ENCODE measurements at places on chromosomes 11 and 22.
A peak's percentile ranks its signal among the peaks of the same experiment; 100 is the strongest.

DNA sequence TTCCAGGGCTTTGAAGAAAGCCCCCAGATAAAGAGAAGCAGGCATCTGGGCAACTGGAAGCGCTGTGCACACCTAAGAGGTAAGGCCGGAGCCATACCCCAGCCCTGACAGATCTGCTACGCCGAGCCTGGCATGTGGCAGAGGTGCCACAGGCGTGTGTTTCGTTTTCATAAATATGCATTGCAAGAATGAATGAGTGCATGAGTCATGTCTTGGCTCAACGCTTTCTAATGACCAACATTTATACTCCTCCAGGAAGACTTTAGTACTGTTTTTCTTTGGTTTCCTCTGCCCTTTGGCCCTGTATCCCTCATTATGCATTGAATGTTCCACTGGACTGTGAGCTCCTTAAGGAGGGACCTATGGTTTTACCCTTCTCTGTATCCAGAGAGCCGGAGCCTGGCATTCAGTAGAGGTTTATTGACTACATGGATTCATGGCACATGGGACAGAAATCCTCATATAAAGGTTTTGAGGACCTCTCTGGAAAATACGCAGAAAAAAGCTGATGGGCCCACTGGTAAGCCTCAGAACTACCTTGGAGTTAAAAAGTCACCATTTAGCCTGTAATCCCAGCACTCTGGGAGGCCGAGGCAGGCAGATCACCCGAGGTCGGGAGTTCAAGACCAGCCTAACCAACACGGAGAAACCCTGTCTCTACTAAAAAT is 38.9 kb upstream of the CSNK2A3 start:
- DNase-seq, result no peak
- H3K4me3 ChIP-seq, result no peak overlapping the region
- H3K36me3 ChIP-seq, result no peaks in the 10 kb centered on the region
- no peaks in the 10 kb centered on the region for H3K4me1 ChIP-seq

DNA sequence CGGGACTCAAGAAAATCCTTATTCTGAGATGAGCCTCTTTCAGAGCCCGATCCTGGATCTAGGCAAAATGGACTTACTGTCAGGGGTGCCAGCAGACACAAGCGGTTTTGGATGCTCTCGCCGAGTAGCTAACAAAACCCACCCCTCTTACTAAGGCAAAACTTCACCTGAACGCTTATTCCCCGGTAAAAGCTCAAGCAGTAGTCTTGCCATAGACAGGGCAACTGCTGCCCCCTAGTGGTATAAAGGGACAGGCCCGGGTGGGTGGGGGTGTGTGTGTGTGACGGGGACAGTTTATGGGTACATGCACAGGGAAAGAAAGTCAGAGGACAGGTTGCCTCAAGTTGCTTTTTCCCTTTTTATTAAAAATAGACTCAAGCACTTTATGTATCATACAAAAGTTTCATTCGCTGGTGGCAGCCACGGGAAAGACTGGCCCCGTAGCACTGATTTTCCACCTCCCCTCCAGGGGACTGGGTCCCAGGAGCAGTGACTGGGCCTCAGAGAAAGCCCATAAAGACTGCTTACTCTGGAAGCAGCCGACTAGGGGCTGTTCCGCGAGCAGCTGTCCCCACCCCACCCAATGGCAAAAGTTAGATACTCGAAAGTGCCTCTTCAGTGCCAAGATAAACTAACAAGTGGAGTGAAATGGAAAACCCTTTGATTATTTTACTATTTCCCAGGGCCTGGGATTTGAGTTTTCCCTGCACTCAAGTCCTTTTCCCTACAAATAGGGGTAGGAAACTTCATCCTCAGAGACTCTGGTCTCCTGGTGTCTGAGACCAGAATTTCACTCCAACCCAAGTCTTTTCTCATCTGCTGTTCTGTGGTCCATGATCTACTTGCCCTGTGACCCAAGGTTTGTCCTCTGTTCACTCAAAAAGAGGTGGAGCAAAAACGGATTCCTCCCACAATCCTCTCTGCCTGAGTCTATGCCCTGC is 4.7 kb downstream of the YPEL4 start:
- H3K36me3 ChIP-seq, result no peaks in the 10 kb centered on the region
- peaks cover 58% of the 10 kb centered on the region for H3K27me3 ChIP-seq
- peak; percentile 65 for DNase-seq
- peaks cover 40% of the 10 kb centered on the region for H3K4me1 ChIP-seq

DNA sequence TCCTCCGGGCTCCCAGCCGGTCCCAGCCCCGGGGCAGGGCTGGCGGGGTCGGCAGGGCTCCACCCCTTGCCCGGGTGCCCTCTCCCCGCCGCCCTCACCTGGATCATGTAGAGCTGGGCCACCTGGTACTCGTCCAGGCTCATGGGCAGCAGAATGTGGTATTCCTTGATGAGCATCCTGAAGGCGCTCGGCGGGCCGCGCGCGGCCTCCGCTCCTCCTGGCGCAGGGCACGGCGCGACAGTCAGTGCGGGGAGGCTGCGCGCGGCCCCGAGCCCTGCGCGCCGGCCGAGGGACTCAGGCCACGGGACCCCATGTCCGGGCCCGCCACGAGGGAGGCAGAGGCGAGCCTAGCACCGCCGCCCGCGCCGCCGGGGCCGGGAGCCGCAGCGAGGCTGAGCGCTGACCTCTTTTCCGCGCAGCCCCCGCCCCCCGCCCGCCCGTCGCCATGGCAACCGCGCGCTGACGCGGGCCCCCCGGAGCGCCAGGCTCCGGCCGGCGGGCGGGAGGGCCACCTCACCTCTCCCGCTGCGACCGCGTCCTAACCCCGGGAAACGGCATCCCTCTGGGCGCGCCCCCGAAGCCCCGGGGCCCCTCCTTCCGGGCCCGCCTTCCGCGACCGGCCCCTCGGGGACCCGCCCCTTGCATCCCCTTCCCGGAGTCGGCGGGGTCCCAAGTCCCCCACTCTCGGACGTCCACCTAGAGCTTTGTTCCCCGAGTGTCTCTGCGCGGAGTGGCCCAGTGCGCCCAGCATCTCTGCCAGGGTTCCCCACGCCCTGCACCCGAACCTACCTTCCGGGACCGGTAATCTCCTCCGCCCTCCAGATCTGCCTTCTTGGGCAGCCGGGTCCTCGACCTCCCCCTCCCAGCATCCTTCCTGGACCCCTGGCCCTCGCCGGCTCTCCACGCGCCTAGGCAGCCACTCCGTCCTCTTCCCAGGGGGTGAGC is 886 bp downstream of the PITPNM1 start:
- H3K4me1 ChIP-seq, result peaks cover 51% of the 10 kb centered on the region
- no peaks in the 10 kb centered on the region for H3K27me3 ChIP-seq
- peaks cover 48% of the 10 kb centered on the region for H3K36me3 ChIP-seq
- peak overlapping the region; percentile 90 for H3K4me3 ChIP-seq

DNA sequence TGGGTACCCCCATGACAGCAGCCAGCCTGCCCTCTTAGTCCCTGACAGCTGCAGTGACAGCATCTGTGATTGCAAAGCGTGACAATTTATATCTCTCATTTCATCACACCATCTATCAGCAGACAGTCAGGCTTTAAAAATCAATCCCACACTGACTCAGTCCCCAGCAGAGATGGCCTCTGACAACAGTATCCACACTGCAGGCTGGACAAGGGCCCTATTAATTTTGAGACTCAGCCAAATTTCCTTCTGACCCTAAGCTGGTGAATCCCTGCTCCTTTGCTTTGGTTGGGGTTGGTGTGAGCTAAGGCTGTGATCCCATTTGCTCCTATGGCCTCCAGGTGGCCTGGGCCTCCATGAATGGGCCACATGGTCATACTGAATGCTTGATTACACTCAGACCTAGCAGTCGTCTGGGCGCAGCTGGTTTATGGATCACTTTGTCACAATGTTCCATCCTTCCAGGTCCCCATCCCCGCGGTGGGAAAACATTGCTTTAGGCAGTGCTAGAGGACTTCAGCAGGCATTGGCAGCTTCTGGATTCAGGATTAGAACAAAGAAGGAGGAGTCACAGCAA is 68.2 kb upstream of the B3GAT1 start:
- H3K4me1 ChIP-seq, result no peaks in the 10 kb centered on the region
- peaks cover 11% of the 10 kb centered on the region for H3K27me3 ChIP-seq
- no peak for DNase-seq

DNA sequence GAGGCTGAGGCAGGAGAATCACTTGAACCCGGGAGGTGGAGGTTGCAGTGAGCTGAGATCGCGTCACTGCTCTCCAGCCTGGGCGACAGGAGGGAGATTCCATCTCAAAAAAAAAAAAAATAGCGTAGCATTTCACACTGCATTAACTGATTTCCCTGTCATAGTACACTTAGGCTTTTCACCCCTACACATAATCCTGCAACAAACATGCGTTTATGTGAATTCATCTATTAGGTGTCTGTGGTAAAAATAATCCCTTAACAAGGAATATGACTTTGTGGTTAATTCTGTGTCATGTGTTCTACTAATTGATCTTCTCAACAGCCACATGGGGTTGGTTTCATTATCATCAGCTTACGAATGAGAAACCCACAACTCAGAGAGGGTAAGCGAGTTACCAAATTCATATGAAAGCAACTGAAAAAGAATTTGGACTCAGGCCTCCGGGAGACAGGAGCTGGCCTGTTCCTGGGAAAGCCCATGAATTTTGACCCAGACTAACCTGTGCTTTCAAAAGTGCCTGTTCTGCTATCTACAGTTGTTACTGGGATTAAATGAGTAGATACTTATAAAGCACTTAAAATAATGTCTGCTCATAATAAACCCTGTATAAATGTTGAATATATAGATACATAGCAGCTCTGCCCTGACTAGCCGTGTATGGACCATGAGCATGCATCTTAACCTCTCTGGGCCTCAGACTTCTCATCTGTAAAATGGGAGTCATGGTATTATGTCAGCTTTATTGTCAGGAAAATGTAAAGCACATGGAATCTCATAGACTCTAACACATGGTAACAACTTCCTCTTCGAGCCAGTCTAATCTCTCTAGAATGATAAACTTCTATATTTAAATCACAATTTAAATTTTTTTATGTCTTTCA is 36.6 kb downstream of the KCNJ1 start:
- H3K27ac ChIP-seq, result peak overlapping the region; percentile 91
- H3K36me3 ChIP-seq, result peaks cover 4% of the 10 kb centered on the region
- H3K27me3 ChIP-seq, result no peaks in the 10 kb centered on the region
- H3K4me1 ChIP-seq, result peaks cover 71% of the 10 kb centered on the region

GRCh38 chr11:74680035-74680671 is 51.1 kb downstream of the CHRDL2 start:
- H3K4me3 ChIP-seq, result no peak overlapping the region
- no peak overlapping the region for H3K27ac ChIP-seq
- H3K4me1 ChIP-seq, result no peaks in the 10 kb centered on the region
- peaks cover 24% of the 10 kb centered on the region for H3K27me3 ChIP-seq
